Skeletal muscle cell (primary cell): ENCODE measurements at places on chromosomes 16 and 17.

- DNase-seq, result no peak
These were observed 375.9 kb downstream of the UTP18 start for GRCh38 chr17:51636291-51636690.

- DNase-seq, result no peak
These were observed 11.5 kb upstream of the ATP6V0C start for GRCh38 chr16:2501946-2502895.

- no peak for DNase-seq
These were observed 147.6 kb upstream of the MPHOSPH6 start for GRCh38 chr16:82317411-82318167.

GRCh38 chr17:63116967-63117830, 151.2 kb downstream of the TANC2 start:
- no peak for DNase-seq

GRCh38 chr16:57299009-57299718, 14.7 kb upstream of the PLLP start:
- DNase-seq, result no peak

- no peak for DNase-seq
These were observed 167.0 kb downstream of the COPRS start for GRCh38 chr17:31692027-31692426.

GRCh38 chr16:2484898-2485508, 10.1 kb downstream of the TBC1D24 start:
- no peak for DNase-seq

GRCh38 chr17:28740406-28741357, 3.1 kb upstream of the TRAF4 start:
- no peak for DNase-seq

- no peak for DNase-seq
These were observed 18.2 kb downstream of the VMP1 start for GRCh38 chr17:59725691-59726090.
